Pancreas (tissue), 10 donors: ENCODE measurements at places on chromosomes 1 and 21. TPM values are rescaled to one million over a fixed set of nuclear protein-coding genes. Genes with fewer than 3 reads are reported as not detected.

DNA sequence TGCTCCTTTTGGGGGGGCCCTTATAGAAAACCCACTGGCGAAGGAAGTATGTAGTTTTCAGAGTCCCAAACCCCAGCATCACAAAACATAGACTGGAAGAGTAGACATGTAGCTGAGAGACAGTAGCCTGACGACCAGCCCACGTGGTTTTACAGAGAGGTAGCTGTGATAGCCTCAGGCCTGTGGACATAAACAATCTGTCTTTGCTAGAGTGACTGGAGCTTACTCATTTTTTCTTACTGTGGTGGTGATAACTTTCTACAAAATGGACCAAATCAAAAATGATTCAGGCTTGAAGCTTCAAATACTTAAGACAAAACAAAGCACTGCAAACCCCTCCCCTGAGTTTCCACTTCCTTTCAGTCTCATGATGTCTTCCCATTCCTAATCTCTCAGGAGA is 497.0 kb downstream of the RWDD3 start:
- no peak for DNase-seq
- H3K4me3 ChIP-seq, result no peak overlapping the region
- H3K27ac ChIP-seq, result no peak overlapping the region
- H3K36me3 ChIP-seq, result no peaks in the 10 kb centered on the region
- H3K4me1 ChIP-seq, result no peaks in the 10 kb centered on the region

GRCh38 chr1:226027538-226028217 is 28.5 kb upstream of the SDE2 start:
- DNase-seq, result no peak
- no peaks in the 10 kb centered on the region for H3K36me3 ChIP-seq
- no peaks in the 10 kb centered on the region for H3K4me1 ChIP-seq
- H3K27ac ChIP-seq, result no peak overlapping the region
- H3K4me3 ChIP-seq, result no peak overlapping the region

DNA sequence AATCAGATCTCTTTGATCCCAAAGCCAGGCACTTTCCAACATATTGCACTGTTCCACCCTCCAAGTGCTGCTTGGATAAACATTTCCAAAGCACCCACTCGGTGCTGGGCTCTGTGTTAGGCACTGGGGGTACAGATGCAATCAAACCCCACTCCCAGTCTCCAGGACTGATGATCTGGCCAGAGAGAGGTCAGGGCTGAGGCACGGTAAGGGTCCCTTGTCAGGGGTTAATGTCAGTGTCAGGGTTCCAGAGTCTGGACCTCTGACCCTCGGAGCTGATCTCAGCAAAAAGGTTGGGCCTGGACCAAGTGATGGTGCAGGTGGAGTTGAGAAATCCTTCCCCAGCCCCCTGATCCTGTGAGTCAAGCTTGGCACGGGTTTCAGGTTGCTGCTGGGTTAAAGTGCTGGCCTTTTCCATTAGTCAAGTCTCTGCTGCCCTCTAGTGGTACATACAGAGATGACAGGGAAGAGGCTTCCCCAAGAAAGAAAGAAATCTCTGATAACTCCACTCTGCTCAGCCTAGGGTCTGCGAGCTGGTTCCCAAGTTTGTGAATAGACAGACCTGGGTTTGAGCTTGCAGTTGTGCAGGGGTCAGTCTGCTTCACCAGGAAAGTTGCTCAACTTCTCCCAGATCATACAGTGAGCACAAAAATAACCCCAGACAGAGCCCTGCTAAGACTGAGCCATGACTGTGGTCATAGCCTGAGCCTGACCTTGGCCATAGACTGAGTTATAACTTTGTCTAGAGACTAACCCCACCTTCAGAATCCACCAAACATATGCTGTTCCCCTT is 74.6 kb downstream of the DMRTA2 start:
- DNase-seq, result peak; percentile 36
- H3K4me3 ChIP-seq, result no peak overlapping the region
- no peaks in the 10 kb centered on the region for H3K36me3 ChIP-seq
- no peaks in the 10 kb centered on the region for H3K27me3 ChIP-seq
- no peak overlapping the region for H3K27ac ChIP-seq

DNA sequence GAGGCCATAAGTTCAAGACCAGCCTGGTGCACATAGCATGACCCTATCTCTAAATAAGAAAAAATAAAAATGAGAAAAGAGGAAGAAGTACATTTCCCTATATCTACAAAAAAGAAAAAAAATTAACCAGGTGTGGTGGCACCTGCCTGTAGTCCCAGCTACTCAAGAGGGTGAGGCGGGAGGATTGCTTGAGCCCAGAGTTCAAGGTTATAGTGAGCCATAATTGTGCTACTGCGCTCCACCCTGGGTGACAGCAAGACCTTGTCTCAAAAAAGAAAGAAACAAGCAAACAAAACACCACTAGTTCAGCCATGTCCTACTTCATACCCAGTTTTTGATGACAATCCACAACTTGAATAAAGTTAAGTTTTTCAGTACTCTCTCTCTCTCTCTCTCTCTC is 30.7 kb upstream of the TDRD10 start:
- H3K27ac ChIP-seq, result no peak overlapping the region
- no peaks in the 10 kb centered on the region for H3K27me3 ChIP-seq
- no peaks in the 10 kb centered on the region for H3K4me1 ChIP-seq
- H3K36me3 ChIP-seq, result no peaks in the 10 kb centered on the region
- no peak for DNase-seq

GRCh38 chr1:17688217-17688810 is 66.8 kb upstream of the ACTL8 start:
- H3K36me3 ChIP-seq, result peaks cover 36% of the 10 kb centered on the region
- no peak overlapping the region for H3K4me3 ChIP-seq
- no peak overlapping the region for H3K27ac ChIP-seq
- H3K4me1 ChIP-seq, result no peaks in the 10 kb centered on the region
- no peak for DNase-seq

DNA sequence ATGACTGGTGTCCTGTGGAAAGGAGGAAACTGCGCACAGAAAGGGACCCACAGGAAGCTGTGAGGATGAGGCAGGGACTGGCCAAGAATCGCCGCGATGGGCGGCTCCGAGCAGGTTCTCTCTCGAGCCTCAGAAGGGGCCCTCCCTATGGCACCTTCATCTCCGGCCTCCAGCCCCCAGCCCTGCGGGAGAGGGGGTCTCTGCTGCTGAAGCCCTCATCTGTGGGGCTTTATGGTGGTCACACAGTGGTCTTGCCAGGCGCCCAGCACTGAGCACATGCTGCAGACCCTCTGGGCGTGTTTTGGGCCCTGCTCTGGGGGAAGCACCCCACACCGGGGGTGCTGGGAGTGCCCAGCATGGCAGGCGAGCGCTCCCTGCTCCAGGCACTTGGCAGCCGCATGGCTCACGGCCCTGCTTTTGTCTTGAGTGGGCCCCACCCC is 86.6 kb upstream of the ACTRT2 start:
- H3K27me3 ChIP-seq, result no peaks in the 10 kb centered on the region
- peak; percentile 35 for DNase-seq
- no peaks in the 10 kb centered on the region for H3K36me3 ChIP-seq
- H3K27ac ChIP-seq, result no peak overlapping the region
- no peak overlapping the region for H3K4me3 ChIP-seq

DNA sequence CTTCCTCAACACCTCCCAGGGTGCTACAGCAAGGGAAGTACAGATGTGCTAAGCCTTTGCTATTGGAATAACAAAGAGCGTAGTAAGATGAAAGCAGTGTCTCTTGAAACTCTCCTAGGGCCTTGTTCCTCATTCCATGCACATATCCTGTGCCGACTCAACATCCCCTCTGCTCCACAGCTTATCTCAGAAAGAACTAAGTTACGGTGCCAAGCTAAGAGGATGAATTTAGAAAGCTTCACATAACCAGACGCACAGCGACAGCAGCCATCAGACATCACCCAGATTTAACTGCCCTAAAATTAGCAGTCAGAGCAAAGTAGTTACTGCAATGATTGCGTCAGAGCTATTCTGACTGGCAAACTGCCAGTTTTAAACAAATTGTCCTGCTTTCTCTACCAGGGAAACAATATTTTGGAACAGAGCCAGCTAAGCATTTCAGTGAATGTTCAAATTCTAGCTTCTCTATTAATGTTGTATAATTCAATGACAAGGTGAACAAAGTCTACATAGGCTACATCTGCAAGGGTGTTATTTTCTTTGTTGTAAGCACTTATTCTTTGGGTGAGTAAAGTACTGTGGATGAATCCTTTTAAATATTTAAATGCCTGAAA is 9.5 kb downstream of the SIPA1L2 start:
- H3K4me3 ChIP-seq, result peak overlapping the region; percentile 0
- H3K36me3 ChIP-seq, result no peaks in the 10 kb centered on the region
- H3K27ac ChIP-seq, result no peak overlapping the region
- no peaks in the 10 kb centered on the region for H3K27me3 ChIP-seq
- peak; percentile 46 for DNase-seq

- DNase-seq, result no peak
- H3K27ac ChIP-seq, result no peak overlapping the region
- no peaks in the 10 kb centered on the region for H3K27me3 ChIP-seq
- no peaks in the 10 kb centered on the region for H3K36me3 ChIP-seq
- H3K4me1 ChIP-seq, result peaks cover 4% of the 10 kb centered on the region
Observed at GRCh38 chr1:52706941-52707926, 9.1 kb upstream of the COA7 start.

GRCh38 chr1:54965624-54966340 is 14.6 kb upstream of the TMEM61 start:
- no peak overlapping the region for H3K4me3 ChIP-seq
- no peaks in the 10 kb centered on the region for H3K27me3 ChIP-seq
- DNase-seq, result no peak
- H3K4me1 ChIP-seq, result no peaks in the 10 kb centered on the region

Gene TENT5C
- total RNA-seq, result 26.4 TPM

Gene FAM72D
- total RNA-seq, result 0.09 TPM

Gene TNFAIP8L2
- 0.28 TPM for total RNA-seq

Gene PGBD5
- total RNA-seq, result 9.5 TPM

Gene PDC
- not detected for total RNA-seq
